ENCODE measurements at places on chromosomes 3 and 15. TPM values are rescaled to one million over a fixed set of nuclear protein-coding genes. Genes with fewer than 3 reads are reported as not detected.

DNA sequence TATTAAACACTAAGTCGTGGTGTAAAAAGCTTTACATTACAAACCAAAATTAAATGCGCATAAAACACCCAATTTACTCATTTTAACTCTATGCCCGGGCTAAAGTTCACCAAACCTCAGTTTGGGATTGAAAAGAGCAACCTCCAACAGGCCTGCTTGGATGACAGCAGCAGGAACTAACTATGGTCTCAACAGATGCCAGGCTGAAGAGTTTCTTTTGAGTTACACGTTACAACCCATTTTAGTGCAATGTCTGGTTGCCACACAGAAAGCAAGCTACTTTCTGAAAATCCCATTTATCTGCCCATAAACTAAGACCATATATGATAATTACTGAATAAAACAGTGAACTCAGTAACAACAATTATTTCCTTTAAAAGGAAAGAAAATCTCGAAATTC lies 2.2 kb downstream of the SATB1 start:
- DNase-seq: no peak

DNA sequence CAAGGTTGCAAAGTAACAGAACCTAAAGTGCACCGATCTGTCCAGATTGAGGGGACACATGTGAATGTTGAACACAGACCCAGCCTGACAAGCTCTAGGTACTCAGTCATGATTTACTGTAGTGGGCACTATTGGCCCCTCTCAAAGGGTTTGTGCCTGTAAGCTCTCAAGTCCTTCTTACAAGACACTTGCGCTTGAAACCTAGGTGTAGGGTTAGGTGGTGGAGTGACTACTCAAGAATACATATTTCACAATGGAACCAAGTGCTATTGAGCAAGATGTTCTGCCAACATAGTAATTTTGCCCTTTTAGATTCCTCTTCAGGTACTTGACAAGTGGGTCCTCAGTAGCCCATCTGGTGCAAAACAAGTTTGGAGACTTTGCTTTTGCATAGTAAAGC lies 169.9 kb downstream of the AKAP13 start:
- DNase-seq: no peak

Gene CEMIP
- total RNA-seq: 9.5 TPM

DNA sequence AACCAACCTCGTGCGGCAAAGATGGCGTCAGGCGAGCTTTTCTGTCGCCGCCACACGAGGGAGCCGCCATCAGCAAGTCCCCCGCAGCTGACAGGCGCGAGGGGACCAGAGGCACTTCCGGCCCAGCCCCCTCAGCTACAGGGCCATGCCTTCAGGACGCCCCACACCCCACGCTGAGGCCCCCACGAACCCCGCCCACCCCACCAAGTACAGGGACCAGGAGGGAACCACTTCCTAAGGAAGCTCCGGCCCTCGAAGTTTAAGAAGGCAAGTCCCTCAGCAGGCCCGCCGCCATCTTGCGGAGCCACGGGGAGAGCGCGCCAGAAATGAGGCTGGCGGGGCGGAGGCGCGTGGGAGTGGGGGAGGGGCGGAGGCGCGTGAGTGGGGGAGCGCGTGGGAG lies 790 bp downstream of the DAZL start:
- DNase-seq: no peak

Gene IL20RB
- 3.3 TPM for total RNA-seq

Gene ATP11B
- total RNA-seq: 92.3 TPM

Gene CFAP100
- not detected for total RNA-seq

Gene STRIT1
- not detected for total RNA-seq

- DNase-seq: no peak
Measured at GRCh38 chr3:97954228-97954827, 17.9 kb downstream of the RIOX2 start.

DNA sequence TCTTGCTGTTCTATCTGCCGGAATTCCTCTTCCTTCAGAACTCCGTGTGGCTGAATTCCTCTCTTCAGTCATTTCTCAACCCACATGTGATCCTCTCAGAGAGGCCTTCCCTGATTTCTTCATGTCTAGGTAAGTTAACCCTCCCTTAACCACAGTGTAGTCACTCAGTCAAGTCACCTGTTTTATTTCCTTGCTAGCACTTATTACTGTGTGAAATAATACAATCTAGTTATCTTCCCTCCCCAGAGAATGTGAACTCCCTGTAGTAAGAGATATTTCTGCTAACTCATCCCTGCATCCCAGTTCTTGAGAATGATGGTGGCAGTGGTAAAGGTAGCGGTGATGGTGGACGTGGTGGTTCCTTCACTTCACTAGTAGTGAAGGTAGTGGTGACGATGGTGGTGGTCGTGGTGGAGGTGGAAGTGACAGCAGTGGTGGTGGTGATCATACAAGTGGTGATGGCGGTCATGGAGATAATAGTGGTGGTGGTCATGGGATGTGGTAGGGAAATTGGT lies 33.3 kb downstream of the COL6A5 start:
- DNase-seq: no peak

GRCh38 chr3:51620543-51620942 lies 50.5 kb upstream of the TEX264 start:
- DNase-seq: no peak

- DNase-seq: no peak
Measured at GRCh38 chr15:39429898-39430357, 151.0 kb upstream of the THBS1 start.

DNA sequence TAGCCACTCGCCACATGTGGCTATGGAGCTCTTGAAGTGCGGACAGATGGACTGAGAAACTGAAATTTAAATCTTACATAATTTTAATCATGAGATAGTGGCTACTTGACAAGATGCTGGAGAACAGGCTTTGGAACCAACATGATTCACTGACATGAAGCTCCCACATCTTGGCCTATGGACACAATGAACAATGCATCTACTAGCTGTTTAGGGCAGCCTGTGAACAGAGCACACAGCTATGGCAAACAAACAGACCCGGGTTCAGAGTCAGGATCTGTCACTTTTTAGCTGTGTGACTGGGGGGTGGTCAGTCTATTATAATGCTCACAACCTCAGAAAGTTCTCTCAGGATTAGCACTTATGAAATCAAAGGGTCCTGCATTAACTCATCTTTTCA lies 616.6 kb downstream of the MAGI1 start:
- no peak for DNase-seq

DNA sequence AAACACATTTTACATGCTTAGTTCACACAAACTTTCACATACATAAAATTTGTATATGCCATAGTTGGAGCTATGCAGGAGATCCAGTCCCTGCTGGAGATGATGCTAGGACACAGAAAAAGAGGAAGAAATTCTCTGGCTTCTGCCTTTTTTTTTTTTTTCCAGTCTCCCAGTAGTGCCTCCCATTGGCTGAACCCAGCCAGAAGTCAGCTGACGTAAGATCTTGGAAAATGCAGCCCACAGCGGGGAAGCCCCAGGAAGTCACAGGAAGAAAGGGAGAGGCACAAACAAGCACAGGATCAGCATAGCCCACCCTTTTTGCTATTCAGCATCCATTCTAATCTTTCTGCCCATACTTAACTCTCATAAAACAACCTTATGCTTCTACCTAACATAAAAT lies 38.5 kb downstream of the SCN11A start:
- DNase-seq: no peak

- no peak for DNase-seq
Measured at GRCh38 chr3:167854063-167854462, 118.5 kb downstream of the SERPINI1 start.

Gene ACSBG1
- not detected for total RNA-seq

Gene DPPA4
- 0.36 TPM for total RNA-seq

Gene GABRG3
- not detected for total RNA-seq

Gene SAXO2
- 6.6 TPM for total RNA-seq

DNA sequence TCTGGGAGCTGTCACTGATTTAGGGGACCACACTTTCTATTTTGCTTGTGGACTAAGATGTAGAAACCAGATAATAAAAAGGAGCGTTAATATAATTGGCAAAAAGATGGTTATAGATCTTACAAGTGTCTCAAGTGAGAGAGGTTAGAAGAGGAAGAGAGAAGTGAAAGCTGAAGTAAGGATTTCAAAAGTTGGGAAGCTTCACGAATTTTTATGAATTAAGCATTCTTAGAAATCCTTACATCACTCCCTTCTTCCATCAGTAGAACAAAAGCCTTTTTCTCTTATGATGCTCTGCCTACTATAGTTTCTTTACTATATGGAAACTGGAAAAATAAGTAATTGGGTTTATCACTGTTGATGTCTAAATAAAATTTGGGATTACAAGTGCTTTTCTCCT lies 146.5 kb downstream of the FNDC3B start:
- no peak for DNase-seq

Data from omental fat pad (tissue), 4 donors.